ENCODE measurements at places on chromosomes 2 and 18.
A peak's percentile ranks its signal among the peaks of the same experiment; 100 is the strongest.

- no peak for DNase-seq
Measured at GRCh38 chr2:59390581-59390980, 1149.5 kb upstream of the FANCL start.

GRCh38 chr18:47108998-47109405 is 41.3 kb downstream of the HDHD2 start:
- no peak for DNase-seq

DNA sequence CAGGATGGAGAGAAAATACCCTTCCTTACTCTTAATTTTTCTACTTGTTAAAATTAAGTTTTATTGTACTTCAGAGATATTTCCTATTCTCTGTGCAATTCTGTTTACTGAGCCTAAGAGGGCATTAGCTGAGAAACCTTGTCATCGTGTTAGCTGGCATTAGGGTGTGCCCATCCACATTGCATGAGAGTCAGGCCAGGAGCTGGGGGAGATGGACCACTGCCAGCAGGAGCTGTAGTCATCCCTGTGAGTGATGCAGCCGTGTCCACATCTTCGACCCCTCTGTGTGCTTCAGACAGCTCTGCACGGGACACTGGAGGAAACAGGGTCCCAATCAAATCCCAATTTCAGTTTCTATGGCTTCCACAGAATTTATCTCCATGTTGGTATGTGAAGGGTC is 34.2 kb downstream of the ABCA12 start:
- DNase-seq: no peak

GRCh38 chr18:48934723-48935432 is 15.9 kb downstream of the SMAD7 start:
- no peak for DNase-seq

DNA sequence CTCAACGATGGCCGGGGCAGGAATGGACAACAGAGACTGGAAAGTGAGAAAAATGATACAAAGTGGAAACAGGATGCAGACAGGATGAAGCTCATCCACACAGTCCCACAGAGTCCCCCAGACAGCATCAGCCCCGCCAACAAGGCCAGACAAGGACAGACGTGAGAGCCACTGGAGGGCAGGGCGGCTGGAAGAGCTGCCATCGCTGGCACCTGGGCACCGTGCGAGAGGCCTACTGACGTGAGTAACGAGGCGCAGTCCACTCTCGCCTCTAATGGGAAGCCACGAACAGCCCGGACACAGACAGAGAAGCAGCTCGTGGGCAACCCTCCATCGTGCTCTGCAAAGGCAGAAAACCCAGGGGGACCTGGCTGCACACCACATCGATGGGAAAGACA is 17.1 kb downstream of the HDAC4 start:
- no peak for DNase-seq

DNA sequence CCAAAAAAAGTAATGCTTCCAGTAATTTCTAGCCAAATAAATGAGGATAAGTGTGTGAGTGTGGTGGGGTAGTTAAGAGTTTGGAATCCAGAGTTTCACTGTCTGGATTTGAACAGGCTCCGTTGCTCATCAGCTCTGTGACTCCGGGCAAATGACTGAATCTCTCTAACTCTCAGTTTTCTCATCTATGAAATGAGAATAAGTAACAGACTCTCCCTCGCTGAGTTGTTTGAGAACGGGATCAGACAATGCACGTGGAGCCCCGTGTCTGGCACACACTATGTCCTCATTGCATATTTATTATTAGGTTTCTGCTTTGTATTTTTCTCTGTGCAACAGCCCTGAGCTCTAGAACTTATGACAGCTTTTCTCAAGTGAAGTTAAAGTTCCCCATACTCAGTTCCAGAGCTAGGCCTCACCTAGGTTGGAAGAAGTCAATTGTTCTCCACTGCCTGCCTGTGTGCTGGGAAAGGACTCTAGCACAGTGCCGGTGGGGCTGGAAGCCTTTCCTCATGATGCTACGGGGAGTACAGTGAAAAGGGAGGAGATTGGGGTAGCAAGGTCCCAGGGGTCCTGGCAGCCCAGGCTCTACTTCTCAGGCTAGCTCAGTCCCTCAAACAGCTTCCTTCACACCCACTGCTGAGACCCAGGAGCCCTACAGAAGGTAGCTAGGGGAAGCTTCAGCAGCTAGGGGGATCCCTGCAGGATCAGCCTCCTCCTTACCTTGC is 1.7 kb upstream of the ICOS start:
- no peak for DNase-seq

GRCh38 chr2:241812730-241813643 is 4.0 kb downstream of the NEU4 start:
- no peak for DNase-seq

GRCh38 chr18:36446059-36446458 is 148.5 kb downstream of the FHOD3 start:
- no peak for DNase-seq

GRCh38 chr2:178895171-178895570 is 87.9 kb upstream of the TTN start:
- DNase-seq: no peak

DNA sequence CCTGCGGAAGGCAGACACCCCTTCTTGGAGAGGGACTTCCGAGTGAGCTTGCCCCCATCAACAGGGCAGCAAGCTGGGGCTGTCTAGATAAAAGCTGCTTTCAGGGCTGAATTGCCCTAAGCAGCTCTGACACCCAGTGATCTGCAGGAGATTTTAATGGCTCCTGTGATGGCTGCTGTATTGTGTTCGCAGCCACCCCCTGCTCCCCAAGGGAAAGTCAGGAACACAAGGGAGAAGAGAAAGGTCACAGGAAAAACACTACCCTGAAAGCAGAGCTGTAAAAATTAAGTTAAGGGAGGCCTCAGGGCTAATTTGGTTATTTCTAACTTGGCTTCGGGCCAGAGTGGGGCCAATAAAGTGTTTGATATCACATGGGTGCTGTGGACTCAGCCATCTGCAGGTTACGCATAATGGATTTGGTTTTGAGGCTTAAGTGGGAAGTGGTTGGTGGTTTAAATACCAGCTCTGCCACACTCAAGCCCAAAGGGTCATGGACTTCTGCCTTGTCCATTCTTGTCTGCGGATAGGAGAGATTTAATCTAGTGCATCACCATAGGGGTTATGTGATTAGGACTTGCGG is 147.6 kb downstream of the CLIP4 start:
- no peak for DNase-seq

GRCh38 chr18:55863876-55864275 is 275.9 kb upstream of the TCF4 start:
- no peak for DNase-seq

GRCh38 chr2:239239607-239240413 is 161.0 kb downstream of the HDAC4 start:
- no peak for DNase-seq

- DNase-seq: no peak
Measured at GRCh38 chr2:150938527-150938926, 323.1 kb downstream of the RBM43 start.

DNA sequence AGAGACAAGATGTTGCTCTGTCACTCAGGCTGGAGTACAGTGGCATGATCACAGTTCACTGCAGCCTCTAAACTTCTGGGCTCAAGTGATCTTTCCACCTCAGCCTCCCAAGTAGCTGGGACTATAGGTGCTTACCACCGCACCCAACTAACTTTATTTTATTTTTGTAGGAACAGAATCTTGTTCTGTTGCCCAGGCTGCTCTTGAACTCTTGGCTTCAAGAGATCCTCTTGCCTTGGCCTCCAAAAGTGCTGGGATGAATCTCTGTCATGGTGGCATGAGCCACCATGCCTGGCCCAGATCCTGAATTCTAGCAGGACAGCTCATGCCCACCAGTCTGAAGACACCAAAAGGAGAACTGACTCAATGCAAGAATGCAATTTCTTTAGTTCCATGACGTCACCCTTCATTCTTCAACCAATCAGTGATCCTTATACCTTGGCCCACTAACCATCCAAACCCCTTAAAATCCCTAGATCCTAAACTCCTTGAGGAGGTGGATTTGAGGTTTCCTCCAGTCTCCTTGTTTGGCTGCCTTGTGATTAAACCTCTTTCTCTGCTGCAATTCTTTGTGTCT is 25.6 kb upstream of the CXXC1 start:
- DNase-seq: no peak

GRCh38 chr2:56763683-56764082 is 579.9 kb downstream of the CCDC85A start:
- DNase-seq: no peak

- peak; percentile 99 for DNase-seq
Measured at GRCh38 chr2:163324677-163325076, 411.1 kb downstream of the FIGN start.

DNA sequence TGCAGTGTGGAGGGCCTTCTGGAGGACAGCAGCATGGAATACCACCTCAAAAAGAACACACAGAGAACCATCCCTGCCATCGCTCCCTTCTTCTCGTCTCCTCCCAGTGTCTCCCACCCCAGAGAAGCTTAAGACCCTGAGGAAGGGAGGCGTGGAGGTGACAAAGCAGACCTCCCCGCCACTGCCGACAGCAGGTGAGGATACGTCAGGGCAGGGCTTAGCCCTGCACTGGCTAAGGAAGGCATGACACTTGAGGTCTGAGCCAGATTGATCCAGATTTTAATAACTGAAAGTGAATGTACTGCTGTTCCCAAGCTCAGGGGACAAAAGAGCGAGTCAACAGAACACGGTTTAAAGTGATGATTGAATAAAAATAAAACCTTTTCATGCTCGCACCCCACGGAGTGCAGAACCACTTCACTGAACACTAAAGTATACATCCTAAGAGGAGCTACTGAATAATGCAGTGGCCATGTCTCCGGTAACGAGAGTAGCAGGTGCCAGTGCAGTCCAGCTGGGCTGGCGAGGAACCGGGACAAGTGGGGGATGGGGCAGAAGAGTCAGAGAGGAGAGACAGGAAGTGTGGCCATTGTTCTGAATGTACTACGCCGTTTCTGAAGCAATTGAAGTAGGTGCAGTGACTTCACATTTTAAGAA is 391.0 kb downstream of the CDH2 start:
- peak; percentile 22 for DNase-seq

DNA sequence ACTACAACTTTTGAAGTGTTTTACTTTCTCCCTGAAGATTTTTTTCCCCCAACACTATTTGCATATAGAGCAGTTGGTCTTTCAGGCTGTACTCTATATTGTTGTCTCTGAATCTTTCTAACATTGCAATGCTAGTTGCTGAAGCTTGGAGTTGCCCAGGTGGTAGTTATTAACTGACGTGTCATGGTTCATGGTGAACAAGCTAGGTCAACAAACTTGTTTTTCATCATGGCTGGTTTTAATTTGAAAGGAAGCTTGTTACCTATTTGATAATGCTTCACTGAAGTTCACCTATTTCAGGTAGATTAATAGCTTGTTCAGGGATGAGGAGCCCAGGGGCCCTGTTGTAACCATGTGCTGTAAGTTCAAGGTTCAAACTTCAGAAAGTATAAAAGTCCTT is 158.8 kb upstream of the ZEB2 start:
- DNase-seq: no peak

DNA sequence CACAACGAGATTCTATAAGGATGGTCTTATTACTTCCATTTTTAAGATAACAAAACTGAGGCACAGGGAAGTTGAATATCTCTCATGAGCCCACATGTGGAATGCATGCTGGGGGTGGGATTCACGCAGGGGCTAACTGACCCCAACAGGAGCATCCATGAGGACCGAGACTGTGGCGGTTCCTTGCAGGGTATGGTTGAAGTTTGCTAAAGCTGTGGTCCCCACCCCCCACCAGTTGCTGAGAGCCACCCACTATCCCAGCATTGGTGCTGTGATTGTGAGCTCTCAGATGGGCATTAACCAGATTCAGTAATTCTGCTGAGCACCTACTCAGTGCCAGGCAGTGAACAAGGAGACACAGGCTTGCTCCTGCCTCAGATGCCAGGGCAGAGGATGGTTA is 116.0 kb upstream of the TEX51 start:
- DNase-seq: no peak

DNA sequence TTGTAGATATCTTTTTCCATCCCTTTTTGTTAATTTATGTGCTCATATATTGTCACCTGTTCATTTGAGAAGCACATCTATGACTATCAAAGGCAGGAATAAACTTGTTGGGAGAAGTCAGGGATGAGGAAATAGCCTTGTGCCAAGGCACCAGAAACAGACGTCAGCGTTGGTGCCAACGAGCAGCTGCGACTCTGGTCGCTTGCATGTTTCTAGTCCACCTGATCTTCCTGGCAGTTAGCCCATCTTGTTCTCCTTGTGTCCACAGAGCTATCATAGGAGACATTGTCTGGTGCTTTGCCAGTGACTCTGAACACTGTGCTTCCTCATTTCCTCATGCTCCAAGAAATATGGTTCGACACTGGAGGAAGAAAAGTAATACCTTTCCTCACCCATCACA is 374.4 kb downstream of the PTPRM start:
- DNase-seq: peak; percentile 88

DNA sequence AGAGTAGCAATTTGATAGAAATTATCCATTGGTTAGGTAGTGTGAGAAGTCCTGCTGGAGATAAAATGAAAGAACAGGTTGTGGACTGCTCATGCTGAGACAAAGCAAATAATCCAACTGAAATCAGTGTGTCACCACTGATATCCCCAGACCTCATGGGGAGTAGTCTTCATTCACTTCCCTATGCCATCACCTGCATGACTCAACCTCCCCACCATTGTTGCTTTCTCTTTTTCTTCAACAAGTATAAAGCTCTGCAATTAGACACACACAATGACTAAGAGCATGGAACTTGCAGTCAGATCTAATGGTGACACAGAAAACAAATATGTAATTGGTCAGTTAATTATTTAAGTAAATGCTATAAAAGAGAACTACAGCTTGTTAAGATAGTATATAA is 475.3 kb downstream of the RIT2 start:
- DNase-seq: no peak
